Dermis microvascular lymphatic vessel endothelial cell (primary cell): ENCODE measurements at places on chromosomes 4 and X. TPM values are rescaled to one million over a fixed set of nuclear protein-coding genes. Genes with fewer than 3 reads are reported as not detected.

FATE1 gene
- not detected in 2 replicates for total RNA-seq

TCEAL5 gene
- total RNA-seq = not detected in 2 replicates

HERC5 gene
- 1.4 and 3.4 TPM in 2 replicates for total RNA-seq

REELD1 gene
- total RNA-seq = not detected in 2 replicates

SAGE1 gene
- total RNA-seq = not detected in 2 replicates

CFI gene
- 23.4 and 59.7 TPM in 2 replicates for total RNA-seq

CACNA1F gene
- total RNA-seq = under 0.01 TPM in 2 replicates

DNAAF6 gene
- not detected in 2 replicates for total RNA-seq

FAM241A gene
- total RNA-seq = 9.0 and 10.3 TPM in 2 replicates

WAS gene
- 0.25 TPM in 1 of 2 replicates, not detected in the other for total RNA-seq

TNIP3 gene
- under 0.01 TPM in 2 replicates for total RNA-seq

DNA sequence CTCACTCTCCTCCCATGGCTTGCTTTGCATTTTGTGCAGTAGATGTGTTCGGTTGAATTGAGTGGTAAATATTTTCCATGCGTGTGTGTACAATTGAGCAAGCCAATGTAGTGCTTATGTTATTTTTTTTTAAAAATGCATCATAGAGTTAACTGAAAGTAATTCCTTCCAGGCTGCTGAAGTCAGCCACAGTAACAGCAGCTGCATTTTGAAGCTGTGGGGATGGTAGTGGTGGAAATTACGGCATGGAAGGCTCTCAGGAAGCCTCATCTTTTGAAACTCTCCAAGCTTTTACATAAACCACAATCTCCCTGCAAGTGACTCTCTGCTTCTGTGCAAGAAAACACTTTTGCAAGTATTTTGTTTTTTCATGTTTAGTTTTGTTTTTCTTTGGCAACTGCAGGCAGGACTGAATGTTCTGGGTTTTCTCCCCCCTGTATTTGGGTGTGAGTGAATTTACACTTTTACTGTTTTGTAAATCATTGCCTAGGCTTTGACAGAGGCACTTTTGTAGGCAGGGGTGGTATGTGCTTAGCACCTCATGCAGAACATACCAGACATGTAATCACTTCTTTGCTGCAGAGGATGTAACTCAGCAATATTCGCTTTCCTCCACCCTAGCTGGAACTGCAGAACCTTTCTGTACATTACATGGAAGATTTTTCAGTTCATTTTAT lies 56.2 kb downstream of the LRRC66 start:
- DNase-seq = no peak

- DNase-seq = no peak
These were observed 743.7 kb downstream of the C4orf33 start for GRCh38 chr4:129839687-129840086.

GRCh38 chrX:35562395-35562794 lies 235.7 kb upstream of the MAGEB16 start:
- DNase-seq = no peak

DNA sequence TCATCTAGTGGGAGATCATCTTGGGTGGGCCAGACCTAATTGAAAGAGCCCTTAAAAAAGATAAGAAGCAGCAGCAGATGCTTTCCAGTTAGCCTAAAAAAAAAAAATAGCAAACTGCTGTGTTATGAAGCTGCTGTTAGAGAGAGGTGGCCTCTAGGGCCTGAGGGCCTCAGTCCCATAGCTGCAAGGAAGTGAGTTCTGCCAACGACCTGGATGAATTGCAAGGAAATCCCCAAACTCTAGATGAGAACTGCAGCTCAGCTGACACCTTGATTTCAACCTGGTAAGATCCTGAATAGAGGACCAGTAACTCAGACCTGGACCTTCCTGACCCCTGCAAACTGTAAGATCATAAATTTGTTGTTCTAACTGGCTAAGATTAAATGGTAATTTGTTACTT lies 275.2 kb downstream of the TENM3 start:
- no peak for DNase-seq

DNA sequence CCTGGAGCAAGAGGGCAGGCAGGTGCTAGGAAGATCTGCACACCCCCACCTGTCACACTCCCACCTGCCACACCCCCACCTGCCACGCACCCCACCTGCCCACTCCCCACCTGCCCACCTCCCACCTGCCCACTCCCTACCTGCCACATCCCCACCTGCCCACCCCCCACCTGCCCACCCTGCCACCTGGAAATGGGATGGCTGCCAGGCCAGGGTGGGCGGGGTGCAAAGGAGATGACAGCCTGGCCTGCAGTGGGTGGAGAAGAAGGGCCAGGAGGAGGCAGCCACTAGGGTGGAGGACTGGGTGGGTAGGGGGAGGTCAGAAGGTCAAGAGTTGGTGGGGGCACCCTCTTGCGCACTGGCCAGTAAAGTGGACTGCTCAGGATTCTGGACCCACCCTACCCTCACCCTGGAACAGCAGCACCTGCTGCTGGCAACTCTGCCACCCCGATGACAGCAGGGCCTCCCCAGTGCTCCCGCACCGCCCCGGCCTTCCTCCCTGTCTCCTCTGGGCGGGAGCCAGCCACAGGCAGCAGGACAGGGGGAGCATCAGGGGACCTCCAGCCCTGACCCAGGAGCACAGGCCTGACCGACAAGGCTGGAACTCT lies 66.8 kb upstream of the NKX1-1 start:
- no peak for DNase-seq

DNA sequence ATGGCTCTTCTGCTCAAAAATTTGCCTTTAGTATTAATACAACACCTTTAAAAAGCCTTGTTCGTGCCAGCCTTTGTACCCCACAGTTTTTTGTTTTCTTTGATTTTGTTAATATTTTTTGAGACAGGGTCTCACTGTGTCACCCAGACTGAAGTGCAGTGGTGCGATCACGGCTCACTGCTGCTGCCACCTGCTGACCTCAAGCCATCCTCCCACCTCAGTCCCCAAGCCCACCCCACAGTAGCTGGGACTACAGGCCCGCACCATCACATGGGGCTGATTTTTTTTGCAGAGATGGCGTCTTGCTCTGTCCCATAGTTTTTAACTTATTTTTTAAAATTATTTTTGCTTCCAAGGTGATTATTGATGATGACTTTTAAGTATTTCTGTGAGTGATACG lies 134.0 kb downstream of the HTR2C start:
- DNase-seq = no peak

DNA sequence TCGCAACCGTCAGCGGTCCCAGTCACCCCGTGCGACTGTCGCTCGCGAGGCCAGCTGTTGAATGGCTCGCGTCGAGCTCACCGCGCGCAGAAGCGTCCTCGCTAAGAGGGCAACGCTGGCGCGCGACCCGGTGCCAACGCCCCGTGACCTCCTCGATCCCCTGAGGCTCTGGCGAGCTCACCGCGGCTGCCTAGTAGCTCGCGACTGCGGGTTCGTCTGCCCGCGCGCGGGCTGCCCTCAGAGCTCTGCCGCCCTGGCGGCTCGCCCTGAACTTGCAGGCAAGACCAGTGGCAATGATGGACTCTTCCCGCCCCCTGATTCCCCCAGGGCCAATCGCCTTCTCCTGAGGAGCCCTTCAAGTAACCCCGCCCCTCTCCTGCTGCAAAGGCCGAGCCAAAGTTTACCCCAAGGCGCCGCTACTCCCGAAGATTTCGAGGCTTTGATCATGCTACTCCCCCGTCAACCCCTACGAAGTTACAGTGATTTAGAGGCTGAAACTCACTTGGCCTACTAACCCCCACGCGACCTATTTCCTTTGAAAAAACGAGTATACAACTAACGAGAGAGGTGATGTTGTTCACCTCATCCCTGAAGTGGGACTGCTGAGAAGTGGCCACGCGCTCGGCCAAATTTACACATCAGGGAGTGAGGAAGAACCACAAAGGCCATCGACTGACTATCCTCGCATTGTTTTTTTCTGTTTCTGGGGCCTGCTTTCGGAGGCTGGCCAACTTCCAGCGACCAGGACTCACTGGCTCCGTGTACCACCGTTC lies 37.5 kb downstream of the PGRMC1 start:
- DNase-seq = no peak

GRCh38 chr4:168636040-168636439 lies 139.2 kb downstream of the PALLD start:
- no peak for DNase-seq

GRCh38 chrX:68681443-68681941 lies 34.0 kb downstream of the STARD8 start:
- no peak for DNase-seq

GRCh38 chr4:55337944-55338343 lies 8.1 kb upstream of the SRD5A3 start:
- DNase-seq = no peak

DNA sequence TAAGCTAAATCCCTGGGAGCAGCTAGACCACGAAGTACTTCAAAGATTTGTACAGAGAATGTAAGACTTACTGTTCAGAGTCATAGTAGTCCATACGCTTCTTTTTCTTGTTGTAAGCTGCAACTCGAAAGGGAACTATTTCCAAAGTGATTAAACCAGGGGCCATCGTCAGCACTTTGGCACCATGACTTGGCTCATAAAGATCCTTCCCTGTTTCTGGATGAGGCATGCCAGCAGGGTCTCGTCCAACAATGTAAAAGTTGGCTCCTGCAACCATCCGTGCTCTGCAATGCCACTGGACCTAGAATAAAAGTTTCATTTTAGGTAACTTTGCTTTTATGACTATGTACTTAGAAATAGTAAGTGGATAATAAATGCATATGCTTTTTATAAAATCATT lies 88.5 kb downstream of the PAPSS1 start:
- no peak for DNase-seq

- DNase-seq = no peak
These were observed 63.2 kb downstream of the TRMT44 start for GRCh38 chr4:8503801-8504200.

- no peak for DNase-seq
These were observed 25.1 kb upstream of the FAM156A start for GRCh38 chrX:52983321-52984000.

DNA sequence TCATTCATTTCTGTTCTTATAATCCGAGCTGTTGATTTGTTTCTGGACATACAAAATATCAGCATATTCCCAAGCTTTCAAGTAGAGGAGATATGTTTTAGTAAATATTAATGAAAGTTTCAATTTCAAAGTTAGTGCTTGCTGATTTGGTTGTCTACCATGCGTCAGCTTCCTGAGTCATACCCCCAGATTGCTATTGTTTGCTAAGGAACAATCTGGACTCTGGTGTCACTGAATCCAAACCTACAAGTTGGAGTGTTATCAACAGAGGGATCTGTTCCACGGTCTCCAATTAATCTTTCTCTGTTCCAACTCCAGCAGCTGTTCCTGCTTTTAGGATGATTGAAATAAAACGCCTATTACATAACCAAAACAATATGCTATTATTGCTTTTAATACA lies 96.1 kb upstream of the FAM9A start:
- DNase-seq = no peak

DNA sequence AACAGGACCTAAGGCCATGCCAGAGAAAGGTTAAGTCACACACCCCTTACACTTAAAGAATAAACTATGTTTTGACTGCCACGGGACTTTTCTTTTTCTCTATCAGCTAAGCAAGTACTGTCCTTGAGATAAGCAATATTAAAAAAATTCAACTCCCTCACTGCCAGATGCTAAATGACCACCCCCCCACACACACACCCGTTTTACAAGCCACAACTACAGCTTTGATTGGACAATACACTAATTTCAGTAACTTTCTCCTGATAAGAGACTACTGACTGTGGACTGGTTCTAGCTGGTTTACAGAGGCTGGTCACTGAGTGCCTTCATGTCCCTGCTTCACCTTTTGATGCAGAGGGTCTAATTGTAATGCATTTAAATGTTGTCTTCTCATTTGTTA lies 63.9 kb upstream of the HOPX start:
- no peak for DNase-seq

GRCh38 chrX:15600049-15600448 lies 711 bp downstream of the ACE2 start:
- no peak for DNase-seq

- no peak for DNase-seq
These were observed 406.1 kb upstream of the TRAM1L1 start for GRCh38 chr4:117491516-117491915.

- DNase-seq = no peak
These were observed 1187.6 kb downstream of the RPA4 start for GRCh38 chrX:98071331-98071730.

DNA sequence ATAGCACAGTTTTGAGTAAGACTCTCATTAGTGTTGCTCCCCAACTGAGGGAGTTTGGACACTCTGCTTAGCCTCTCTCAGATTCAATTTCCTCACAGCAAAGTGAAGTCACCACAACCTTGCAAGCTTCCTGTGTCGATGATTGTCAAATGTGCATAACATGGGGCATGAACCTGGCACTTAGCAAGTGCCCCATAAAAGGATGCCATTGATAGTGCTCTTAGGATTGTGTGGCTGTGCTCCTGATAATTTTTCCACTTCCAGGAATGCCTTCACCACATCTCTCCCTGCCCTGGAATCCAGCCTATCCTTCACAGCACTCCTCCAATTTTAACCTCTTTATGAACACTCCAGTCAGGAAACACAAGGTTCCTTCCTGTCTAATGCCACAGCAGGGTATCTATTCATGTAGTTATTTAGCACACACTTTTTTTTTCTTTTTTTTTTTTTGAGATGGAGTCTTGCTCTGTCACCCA lies 309.4 kb downstream of the PPP3CA start:
- peak; percentile 78 for DNase-seq

GRCh38 chr4:101103381-101104142 lies 243.8 kb downstream of the PPP3CA start:
- no peak for DNase-seq

GRCh38 chr4:157996061-157997028 lies 176.5 kb downstream of the GASK1B start:
- peak; percentile 82 for DNase-seq

DNA sequence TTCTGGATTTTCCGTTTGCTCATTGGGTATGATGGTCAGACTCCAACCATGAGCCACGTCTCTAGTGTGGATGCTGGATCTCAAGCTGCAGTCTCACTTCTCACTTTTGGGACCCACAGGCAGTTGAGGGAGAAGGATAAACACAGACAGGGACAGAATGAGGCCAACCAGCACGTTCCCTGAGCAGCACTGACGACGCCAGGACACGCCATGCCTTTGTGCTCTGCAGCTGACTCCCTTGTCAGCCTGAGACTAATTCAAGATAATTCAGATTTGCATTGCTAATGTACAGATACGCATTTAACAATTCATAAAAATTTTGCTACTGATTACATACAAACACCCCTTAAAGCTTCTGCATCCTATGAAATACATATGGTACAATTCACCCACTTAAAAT lies 106.5 kb downstream of the FAM193A start:
- no peak for DNase-seq

GRCh38 chr4:70651864-70652506 lies 14.3 kb downstream of the JCHAIN start:
- peak; percentile 40 for DNase-seq

GRCh38 chr4:99084595-99084994 lies 4.0 kb downstream of the ADH5 start:
- no peak for DNase-seq
